Uterus (tissue), 4 donors: ENCODE measurements at places on chromosomes 11 and 22.

DNA sequence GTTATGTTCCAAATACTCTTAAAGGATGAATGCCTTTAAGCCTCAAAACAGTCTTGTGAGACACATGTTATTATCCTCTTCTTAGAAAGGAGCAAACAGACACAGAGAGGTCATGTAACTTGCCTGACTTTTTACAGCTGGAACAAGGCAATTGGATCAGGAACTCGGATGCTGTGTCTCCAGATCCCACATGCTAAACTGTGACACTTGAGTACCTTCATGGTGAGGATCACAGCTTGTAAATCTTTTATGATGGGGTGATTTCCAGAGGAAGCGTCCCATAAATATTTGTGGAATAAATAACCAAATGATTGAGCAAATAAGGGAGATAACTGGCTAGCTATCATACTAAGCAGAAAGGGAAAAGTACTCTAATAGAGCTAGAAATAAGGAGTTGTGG lies 171.2 kb downstream of the C11orf91 start:
- DNase-seq, result no peak

GRCh38 chr11:1541474-1542204 lies 30.4 kb downstream of the DUSP8 start:
- no peak for DNase-seq

- DNase-seq, result no peak
These were observed 1.3 kb downstream of the HPS5 start for GRCh38 chr11:18320617-18321016.

DNA sequence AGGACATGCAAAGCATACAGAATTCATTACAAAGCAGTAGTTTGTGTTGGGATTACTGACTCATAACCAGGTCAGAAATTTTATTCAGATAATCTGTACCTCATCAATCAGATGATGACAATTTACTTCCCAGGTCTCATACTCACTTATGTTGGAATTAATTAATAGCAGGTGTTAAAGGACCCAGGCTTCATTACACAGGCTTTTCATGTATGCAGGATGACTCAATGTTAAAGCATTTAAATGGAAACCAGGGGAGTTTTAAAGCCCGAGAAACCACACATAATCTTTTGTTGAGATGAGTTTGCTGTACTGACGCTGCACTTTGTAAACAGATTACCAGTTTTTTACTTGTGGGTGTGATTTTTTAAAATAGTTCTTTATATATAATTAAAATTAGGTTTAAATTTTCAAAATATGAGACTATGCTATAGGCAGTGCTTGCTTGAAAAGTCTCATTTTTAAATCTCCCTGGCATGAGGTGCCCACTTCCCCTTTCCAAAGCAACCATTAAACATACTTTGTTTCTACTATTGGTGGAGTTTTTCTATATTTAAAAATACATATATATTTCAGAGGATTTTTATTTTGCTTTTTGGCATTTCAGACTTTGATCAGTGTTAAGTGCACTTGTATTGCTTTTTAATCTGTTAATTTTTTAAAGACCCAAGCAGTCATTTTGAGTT lies 41.0 kb downstream of the CEP57 start:
- DNase-seq, result no peak

GRCh38 chr11:130787092-130787616 lies 129.1 kb downstream of the SNX19 start:
- DNase-seq, result no peak

- no peak for DNase-seq
These were observed 230.9 kb upstream of the UBASH3B start for GRCh38 chr11:122424636-122425035.

DNA sequence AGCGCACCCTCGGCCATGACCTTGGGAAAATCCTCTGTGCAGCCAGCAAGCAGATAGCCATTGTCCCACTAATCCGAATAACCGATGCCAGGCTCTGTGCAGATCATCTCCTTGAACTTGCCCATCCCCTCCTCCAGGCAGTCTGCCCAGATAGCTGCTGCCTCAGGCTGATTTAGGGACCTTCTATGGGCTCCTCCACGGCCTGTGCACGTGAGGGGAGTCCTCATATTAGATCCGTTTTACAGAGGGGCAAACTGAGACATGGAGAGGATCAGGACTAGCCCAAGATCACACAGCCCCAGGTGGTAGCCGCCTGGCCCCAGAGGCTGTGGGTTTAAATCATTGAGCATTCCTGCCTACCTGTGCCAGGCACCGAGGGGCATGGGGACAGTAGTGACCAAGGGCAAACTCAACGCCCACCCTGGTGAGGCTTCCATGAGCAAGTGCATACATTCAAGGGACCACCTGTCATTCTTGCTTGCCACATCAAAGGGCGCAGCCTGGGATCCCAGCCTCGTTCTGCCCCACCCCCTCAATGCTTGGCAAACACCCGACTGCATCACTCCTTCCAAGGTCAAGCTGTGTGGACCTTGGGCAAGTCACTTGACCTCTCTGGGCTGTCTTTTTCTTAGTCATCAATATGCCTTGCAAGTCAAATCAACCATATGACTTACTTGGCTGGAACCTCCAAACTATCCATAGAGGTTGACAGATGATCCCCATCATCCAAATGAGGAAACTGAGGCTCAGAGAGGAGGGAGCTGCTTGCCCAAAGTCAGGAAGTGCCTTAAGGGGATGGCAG lies 131.6 kb downstream of the MN1 start:
- DNase-seq, result no peak

DNA sequence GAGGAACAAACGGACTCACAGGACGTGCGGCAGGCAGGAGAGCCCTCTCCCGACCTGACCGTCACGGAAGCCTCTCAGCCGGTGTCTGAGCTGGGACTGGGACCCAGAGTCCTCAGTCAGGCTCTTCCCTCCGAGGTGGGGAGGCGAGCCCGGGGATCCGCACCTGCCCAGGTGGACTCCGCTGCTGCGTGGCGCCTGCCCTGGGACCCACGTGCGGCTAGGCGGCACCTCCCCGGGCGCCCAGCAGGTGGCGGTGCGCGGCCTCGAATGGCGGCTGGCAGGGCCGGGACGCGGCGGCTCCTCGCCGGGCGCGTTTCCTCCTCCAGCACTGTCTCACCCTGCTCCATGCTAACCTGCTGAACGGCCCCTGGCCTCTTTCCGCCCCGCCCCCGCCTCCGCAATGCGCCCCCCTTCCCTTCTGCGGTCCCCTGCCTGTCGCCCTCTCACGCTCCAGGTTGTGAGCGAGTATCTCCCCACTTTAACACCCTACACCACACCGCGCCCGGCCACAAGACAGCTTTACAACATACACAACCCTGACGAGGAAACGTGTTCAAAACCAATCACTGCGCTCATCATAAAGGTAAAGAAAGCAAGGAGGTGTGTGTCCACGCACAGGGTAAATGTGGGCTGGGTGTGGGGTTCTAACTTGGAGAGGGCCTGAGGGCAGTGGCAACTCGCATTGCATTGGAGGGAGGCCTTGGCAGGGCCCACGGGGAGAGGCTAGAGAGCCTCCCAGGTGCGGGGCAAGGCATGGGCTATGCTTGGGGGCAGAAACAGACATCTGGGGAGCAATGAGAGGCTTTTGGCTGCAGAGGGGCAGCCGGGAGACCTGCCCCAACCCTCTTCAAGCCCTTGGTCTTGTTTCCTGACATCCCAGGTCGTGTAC lies 25.9 kb upstream of the ATXN10 start:
- peak; percentile 46 for DNase-seq

- no peak for DNase-seq
These were observed 8.2 kb upstream of the PLA2G3 start for GRCh38 chr22:31148488-31148887.

GRCh38 chr11:120221115-120221752 lies 10.4 kb downstream of the OAF start:
- no peak for DNase-seq

DNA sequence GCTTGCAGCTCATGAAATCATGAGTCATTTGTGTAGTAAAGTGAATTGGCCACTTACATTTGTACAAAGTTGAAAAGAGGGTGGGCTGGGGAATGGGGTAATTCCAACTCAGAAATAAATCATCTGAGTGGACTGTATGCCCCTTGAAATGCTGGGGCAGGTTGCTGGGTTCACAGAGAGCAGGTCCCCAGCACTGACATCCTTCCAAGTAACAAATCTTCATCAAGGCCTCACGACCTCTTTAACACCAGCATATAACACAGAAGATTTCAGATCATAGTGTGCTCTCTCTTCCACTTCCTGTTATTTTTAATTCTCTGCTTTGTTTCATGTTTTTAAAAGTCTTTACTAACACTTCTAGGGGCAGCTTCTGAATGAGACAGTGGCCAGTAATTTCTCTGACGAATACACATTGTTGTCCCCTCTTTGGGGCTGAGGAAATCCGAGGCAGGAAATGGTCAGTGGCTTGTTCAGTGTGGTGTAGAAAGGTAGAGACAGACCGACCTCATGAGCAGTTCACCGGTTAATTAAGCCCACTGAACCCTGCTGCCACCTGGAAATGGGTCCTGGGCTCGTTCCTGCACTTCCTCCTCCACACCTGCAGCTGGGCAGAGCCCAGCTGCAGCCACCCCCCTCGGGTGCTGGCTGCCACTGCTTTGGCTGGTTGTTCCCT lies 127.7 kb downstream of the MAML2 start:
- DNase-seq, result no peak
